ENCODE measurements at places on chromosomes 6 and 20. TPM values are rescaled to one million over a fixed set of nuclear protein-coding genes. Genes with fewer than 3 reads are reported as not detected.

SPATS1 gene
- polyA plus RNA-seq: not detected

RAD21L1 gene
- not detected for polyA plus RNA-seq

COL9A3 gene
- polyA plus RNA-seq: 11.9 TPM

DNMT3B gene
- polyA plus RNA-seq: not detected

FUT9 gene
- not detected for polyA plus RNA-seq

NR2E1 gene
- not detected for polyA plus RNA-seq

FAM184A gene
- 0.09 TPM for polyA plus RNA-seq
